ENCODE measurements at places on chromosomes 16 and 17.

DNA sequence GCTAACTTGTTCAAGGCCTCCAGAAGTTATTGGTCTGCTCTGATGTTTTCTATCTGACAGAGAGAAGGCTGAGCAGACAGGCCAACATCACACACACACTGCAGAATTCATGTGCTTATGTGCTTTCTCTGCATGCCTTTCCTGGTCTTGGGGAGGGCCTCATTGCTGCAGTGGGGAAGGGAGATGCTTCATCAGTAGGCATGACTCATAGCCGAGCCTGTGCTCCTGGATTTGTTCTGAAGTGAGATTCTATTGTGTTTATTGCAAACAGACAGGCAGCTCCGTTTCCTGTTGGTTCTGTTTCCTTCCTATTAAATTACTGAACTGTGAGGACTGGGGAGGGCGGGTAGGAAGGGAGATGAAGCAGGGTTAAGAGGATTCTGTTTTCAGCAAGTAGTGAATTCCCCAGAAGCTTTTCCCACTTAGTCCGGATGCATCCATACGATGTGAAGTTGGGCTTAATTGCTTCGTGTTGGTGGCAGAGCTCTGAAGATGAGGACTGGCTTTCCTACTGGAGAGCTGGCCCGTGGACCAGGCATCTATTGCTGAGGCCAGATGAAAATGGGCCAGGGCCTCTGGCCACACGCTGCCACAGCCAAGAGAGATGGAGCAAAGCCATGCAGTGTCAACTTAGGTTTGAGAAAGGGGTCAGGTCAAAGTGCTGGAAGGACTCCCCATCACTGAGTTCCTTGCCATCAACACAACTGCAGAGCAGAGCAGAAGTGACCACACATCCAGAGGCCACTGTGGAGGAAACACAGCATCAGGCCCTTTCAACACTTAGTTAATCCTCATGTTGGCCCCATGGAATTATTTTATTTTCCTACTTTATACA lies 179.3 kb downstream of the UTP18 start:
- no peak for DNase-seq

- DNase-seq: no peak
Measured at GRCh38 chr16:17945080-17945601, 391.4 kb downstream of the NPIPA8 start.

DNA sequence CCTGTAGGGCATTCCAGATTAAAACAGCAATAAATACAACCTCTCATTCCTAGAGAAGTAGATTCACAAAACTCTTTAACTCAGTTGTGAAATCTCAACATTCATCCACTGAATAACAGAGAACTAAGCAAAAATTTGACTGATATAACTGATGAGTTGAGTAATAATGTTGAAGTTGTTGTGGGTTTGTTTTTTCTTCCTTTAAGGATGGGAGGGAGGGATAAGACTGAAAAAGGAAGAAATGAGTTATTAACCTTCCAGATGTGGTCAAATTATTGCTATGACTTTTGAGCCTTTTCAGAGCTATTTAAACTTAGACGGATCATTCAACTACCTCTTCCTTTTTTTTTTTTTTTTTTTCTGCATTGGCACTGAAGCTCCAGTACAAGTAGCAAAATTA lies 38.6 kb downstream of the SKAP1 start:
- DNase-seq: no peak

DNA sequence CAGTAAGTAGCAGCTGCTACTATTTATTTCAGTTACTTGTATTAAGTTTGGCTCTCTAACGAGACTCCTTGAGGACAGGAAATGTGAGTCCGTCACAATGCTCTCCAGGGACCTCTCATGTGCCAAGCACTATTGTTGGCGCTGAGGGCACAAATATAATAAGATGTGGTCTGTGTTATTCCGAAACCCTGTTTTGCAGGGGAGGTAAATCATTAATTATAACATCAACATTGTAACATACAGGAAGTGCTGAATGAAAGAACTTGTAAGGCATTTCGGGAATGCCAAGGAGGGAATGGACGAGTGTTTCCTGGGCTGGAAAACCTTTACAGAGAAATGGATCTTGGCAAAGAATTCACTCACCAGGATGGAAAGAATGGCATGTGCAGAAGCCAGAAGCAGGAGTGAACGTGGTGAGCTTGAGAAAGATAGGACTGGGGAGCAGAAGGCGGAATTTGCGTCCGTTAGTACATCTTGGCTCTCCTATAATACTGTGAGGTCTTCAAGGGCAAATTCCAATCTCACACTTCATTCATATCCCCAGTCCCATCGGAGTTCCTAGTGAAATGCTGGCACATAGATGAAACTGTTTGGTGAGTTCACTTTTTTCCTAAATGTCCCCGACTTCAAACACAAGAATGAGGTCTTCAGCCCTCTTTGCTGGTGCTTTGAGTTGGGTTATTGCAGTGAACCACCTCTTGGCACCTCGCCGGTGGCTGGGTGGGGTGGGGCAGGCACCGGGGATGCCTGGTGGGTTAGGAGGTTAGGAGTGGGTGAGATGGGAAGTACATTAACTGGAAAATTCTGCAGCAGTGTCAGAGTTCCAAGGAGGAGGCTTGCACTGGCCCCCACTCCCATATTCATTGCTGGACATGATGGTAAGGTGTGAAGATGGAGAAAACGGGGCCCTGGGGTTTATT lies 11.5 kb downstream of the TAC4 start:
- peak; percentile 17 for DNase-seq

GRCh38 chr17:73293031-73293430 lies 18.8 kb downstream of the CDC42EP4 start:
- no peak for DNase-seq

DNA sequence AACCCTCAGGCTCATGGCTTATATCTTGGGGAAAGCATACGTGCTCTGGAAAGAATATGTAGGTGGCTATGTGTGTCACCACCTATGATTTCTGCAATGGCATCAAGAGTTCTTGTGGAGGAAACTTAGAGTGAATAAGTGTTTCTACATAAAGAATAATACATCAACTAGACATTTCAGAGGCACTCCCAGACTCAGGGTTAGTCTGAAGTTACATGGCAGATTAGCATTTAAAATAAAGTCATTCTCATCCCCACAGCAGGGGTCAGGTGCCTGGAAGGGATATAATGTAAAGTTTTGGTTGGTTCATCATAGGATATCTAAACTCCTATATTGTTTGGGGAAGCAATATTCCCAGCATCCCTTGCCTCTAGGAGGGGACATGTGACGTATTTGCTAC lies 182.1 kb downstream of the PCTP start:
- DNase-seq: no peak

DNA sequence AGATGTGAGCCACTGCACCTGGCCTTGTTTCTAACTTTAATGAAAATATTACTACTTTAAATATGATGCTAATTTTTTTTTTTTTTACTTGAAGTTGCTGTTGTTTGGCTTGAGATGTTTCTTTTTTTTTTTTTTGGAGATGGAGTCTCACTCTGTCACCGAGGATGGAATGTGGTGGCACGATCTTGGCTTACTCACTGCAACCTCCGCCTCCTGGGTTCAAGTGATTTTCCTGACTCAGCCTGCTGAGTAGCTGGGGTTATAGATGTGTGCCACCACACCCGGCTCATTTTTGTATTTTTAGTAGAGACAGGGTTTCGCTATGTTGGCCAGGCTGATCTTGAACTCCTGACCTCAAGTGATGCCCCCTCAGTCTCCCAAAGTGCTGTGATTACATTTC lies 23.6 kb downstream of the IGSF6 start:
- DNase-seq: peak; percentile 93

DNA sequence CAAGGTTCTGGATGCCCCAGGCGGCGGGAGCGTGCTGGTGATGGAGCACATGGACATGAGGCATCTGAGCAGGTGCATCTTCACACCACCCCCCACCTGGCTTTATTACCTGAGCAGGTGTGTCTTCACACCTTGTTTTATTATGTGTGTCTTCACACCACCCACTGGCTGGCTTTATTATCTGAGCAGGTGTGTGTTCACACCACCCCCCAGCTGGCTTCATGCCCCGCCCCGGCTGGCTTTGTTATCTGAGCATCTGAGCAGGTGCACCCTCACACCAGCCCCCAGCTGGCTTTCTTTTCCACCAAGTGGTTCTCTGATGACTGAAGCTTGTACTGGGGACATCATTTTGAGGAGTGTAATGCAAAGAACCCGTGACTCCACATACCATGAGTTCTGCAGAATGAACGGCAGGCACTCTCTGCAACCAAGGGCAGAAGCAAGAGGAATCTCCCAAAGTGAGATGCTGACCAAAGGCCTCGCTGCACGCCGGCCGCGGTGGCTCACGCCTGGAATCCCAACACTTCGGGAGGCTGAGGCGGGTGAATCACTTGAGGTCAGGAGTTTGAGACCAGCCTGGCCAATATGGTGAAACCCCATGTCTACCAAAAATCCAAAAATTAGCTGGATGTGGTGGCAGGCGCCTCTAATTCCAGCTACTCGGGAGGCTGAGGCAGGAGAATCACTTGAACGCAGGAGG lies 2.6 kb downstream of the FN3KRP start:
- DNase-seq: no peak

DNA sequence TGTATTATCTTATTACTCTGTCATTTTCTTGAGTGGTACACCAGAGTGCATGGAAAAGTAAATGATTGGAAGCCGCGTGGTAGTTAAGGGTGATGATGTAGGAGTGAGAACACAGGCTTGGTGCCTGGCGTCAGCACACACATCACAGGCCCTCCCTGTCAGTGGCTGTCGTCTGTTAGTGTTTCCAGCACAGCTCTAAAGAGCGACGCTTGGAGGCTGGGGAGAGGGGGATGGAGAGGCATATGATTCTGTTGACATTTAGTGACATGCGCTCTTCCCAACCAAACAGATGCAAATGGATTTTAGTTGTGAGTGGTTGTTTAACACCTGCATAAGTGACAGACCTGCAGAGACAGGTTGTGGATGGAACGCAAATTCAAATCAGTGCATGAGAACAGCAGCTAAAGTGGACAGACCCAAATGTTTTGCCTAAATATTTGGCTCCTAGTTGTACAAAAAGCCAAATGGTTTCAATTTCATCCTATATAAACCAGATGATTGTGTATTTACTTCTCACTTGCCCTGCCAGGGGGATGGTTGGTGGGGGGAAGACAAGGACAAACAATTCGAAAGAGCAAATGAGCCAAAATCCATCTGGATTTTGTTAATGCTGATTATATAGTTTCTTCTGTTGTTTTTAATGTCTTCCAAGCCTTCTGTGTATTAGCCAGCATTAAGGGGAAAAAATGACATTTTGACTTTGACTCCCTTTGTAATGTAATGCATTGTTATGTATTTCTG lies 222.3 kb downstream of the WWOX start:
- no peak for DNase-seq

GRCh38 chr16:79206889-79207288 lies 393.6 kb downstream of the MAF start:
- no peak for DNase-seq

DNA sequence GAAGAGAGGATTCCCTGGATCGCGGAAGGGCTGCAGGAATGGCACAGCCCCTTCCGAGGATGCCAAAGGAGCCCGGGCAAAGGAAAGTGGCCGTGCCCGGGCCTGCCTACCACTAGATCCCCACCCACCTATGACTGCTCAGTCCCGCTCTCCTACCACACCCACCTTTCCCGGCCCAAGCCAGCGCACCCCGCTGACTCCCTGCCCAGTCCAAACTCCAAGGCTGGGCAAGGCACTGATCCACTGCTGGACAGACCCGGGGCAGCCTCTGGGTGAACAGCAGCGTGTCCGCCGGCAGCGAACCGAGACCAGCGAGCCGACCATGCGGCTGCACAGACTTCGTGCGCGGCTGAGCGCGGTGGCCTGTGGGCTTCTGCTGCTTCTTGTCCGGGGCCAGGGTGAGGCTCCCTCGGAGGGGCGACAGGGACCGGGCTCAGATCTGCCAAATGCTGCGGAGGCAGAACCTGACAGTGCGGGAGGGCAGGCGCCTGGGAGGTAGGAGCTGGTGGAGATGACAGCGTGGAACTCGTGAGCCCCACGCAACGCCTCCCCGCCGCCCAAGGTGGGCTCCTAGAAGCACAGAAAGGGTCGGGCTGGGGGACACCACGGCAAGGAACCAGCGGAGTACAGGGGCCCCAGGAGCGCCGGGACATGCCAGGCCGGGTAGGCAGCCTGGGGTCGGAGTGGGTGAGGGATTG lies at the start of gene CES2:
CES2 (plus strand) TSS at position 203 of the 698 bp plus-strand sequence; CDS start at position 323, 120 bp downstream.
- DNase-seq: peak; percentile 49

- no peak for DNase-seq
Measured at GRCh38 chr17:45380046-45380765, 52.5 kb downstream of the ARHGAP27 start.

DNA sequence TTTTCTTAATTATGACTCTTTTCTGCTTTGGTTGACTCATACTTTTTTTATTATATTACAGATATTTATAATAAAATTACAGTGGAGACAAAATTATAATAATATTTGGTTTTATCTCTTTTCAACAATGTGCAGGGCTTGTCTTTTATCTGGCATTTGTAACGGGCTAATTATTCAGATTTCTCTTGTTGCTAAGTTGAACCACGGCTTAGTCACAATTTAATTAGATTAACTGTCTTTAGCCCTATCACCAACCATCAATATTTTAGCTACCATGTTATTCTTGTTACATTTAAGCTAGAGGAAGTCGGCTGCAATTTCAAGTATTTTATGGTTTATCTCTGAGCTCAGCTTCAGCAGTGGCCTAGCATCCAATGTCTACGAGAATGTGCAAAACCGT lies 798.9 kb upstream of the CA10 start:
- no peak for DNase-seq

DNA sequence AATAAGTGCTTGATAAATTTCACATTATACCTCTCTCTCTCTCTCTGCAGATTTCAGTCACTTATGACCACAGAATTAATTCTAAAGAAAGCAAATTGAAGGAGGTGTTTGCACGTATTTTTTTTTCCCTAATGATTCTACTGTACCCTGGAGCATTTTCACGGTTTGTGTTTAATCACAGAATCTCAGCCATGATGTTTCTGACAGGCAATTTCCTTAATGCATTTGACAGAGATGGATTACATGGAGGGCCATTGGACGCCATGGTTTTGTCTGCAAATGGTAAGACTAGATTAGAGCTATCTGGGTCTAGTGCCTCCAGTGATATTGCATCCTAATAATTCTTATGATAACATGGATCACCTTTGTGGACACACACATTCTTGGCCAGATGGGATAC lies 147.5 kb upstream of the RBFOX1 start:
- DNase-seq: no peak

DNA sequence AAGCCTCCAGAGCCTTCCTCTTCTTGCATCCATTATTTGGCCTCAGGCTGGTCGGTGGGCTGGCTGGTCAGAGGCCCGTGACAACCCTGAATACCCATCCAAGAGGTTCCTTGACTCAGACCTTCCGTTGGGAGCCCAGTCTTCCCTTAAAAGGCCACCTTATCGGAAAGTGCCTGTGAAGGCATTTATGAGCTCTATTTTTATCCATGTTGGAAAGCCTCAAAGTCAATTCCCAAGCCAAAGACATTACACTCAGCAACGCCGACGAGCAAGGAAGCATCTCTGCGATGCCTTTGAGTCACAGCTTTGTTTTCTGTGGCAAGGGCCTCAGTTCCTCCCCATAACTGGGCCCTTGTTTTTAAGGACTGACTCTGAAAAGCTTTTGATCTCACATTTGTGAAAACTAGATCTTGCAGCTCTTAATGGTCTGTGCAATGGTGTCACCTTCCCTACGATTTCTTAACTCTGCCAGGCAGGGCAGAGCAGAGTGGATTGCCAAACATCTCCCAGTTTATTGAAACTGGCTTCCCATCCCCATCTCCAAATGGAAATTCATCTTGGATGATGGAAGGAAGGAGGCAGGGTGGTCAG lies 13.3 kb upstream of the SPOP start:
- no peak for DNase-seq

Measured in foreskin fibroblast (primary cell).